ENCODE measurements at places on chromosomes 4 and X. TPM values are rescaled to one million over a fixed set of nuclear protein-coding genes. Genes with fewer than 3 reads are reported as not detected.

GRCh38 chrX:118392716-118393115 is 46.8 kb downstream of the WDR44 start:
- no peak for DNase-seq

The GAGE12E gene
- total RNA-seq: not detected

The ATP2B3 gene
- total RNA-seq: 0.04 TPM

GRCh38 chr4:52640808-52641565 is 18.1 kb downstream of the USP46 start:
- no peak for DNase-seq

DNA sequence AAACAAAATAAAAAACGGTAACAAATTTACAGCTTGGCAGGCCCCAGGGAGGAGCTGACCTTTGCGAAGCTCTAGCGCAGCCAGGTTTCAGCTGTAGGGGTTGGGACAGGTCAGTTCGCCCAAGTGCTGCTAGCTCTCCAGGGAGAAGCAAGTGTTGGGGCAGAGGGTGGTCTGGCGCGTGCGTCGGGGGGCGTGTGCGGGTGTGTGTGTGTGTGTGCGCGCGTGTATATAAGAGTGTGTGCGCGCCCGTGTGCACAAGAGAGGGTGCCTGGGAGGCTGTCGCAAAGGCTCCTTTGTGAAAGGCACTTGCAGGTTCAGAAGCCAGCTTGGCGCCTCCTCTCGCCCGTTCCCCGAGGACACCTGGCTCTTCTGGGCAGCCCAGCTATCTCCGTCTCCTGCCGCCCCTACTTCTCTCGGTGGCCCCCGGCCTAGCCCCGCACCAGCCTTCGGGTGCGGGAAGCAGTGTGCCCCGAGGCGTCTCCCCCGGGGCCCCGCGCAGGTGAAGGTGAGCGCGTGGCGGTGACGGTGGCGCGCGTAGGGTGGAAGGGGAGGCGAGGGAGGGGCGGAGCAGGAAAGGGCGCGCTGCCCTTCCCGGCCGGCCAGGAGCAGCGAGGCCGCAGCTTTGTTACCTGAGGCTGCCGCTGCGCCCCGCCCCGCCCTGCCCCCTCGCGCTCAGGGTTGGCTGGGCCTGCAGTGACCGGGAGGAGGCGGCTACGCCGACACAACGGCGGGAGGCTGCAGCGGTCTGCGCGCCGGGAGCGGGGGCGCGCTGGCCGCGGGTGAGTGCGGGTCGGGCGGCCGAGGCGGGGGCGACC is at the start of gene FHDC1:
Gene FHDC1 (plus strand): TSS at position 693 of the 815 bp plus-strand sequence. CDS start 6,735 bp downstream, outside the sequence.
- peak; percentile 86 for DNase-seq

The UGT2A3 gene
- total RNA-seq: 28.1 TPM
